Astrocyte of the cerebellum (primary cell): ENCODE measurements at places on chromosomes 1 and 21.

GRCh38 chr1:119371815-119372214, 3.2 kb downstream of the HAO2 start:
- DNase-seq = no peak

DNA sequence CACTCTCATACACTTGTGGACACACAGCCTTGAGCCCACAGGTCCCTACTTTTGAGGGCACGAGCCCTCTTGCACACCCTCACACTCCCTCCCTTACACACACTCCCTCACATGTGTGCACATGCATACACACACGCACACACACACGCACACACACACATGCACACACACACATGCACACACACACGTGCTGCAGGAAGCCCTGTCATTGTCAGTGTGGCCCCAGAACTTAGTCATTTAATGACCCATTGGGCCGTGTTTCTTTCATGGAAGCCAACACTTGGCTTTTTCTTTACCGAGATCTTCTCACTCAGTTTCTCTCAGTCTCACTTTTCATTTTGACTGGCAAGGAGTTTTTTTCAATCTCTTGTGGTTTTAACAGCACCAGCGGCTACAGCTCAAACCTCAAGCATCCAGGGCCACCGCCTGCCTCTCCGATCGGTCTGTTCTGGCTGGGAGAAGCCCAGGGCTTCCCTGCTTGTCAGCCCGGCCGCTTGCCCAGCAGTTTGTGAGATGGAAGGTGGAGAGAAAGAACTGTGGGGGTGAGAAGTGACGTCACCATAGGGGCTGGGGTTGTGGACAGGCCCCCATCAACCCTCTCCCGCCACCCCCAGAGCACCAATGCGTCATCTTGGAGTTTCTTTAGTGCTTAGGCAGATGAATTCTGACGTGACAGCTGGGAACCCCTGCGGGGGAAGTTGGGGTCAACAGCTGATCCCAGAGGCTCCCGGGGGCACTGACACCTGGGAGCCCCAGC, 15.8 kb upstream of the TNFRSF8 start:
- peak; percentile 40 for DNase-seq

DNA sequence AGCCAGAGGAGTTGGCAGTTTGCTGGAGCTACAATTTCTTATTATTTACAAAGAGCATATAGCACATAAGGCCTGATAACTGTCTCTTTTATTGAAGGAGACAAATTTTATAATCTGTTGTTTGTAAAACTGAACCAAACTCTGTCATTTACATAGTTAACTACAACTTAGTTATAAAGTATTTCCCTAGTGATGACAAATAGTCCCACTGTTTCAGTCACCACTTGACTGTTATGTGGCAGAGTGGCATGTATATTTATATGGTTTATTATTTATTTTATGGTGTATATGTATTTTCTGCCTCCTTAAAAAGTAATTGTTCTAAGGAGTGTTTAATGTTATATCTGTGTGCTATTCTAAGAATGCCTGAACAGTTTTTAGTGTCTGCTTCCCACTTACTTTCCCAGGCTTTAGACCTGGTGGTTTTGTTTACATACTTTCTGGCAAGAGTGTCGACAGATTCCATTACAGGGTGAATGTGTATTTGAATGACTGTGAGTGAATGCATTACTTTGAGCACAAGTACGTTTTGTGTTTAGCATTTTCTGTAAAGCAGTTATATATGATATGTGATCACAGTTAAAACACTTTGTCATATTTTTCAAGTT, 10.0 kb downstream of the TSEN15 start:
- DNase-seq = peak; percentile 51

DNA sequence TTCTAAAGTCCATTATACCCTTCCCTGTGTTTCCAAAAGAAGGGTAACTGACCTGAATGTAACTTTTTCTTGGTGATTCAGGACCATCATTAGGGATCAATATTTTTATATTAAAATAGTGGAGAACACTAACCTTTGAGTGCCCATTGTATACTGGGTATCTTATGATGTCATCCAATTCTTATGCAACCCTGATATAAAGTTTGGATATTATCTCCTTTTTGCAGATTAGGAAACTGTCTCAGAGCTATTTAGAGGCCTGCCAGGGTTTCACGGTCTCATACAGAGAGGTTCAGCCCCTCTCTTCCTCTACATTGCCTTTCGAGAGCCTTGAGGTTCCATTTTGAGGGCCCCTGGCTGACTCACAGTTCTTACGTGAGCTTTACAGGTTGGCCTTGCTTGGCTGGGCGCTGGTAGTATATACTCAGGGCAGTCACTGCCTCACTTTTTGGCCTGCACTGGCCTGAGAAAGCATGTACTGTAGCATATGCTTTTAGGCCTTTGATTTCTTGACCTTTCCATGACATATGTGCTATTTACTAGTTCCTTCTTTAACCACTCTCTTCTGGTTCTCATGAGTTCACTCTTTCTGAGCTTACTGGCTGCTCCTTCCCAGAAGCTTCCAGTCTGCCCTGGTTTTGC, 15.7 kb upstream of the FOXO6 start:
- no peak for DNase-seq

DNA sequence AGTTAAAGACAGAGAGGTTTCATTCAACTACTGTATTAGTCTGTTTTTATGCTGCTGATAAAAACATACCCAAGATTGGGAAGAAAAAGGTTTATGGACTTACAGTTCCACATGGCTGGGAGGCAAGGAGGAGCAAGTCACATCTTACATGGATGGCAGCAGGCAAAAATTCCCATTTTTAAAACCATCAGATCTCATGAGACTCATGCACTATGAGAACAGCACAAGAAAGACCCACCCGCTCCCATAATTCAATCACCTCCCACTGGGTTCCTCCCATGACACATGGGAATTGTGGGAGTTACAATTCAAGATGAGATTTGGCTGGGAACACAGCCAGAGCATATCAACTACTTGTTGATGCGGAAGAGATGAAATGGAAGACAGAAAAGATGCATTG, 9.2 kb downstream of the GPR161 start:
- DNase-seq = no peak

DNA sequence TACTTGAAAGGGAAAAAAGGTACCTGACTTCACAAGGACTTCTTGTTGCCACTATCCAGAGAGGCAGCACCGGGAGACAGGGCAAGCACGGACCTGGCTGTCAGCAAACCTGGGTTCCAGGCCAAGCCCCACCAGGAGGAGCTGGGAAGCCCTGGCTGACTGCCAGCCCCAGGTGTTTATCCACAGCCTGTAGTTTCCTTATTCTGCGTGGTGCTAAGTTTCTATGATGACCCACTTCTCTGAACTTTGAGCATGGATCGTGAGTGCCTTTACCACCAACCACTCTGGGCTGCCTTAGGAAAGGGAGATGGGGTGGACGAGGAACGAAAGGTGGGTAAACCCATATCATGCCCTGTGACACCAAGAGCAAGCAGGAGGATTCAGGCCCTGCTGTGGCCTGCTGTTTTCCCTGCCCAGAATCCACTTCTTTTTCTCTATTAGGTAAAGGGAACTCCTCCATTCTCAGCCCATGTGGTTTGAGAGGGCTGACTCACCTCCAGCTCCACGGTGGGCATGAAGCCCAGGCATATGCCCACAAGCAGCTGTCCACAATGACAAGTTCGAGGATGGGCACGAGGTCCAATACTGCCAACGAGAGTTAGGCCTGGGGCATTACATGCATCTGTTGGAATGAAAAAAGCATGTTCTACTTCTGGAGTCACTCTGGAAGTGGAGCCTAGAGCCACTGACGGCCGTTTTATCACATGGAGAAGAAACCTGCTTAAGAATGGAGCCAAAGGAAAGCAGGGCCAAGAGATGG, 20.3 kb downstream of the TSPAN2 start:
- DNase-seq = no peak

- DNase-seq = no peak
Measured at GRCh38 chr1:201153474-201154388, 543 bp downstream of the TMEM9 start.

DNA sequence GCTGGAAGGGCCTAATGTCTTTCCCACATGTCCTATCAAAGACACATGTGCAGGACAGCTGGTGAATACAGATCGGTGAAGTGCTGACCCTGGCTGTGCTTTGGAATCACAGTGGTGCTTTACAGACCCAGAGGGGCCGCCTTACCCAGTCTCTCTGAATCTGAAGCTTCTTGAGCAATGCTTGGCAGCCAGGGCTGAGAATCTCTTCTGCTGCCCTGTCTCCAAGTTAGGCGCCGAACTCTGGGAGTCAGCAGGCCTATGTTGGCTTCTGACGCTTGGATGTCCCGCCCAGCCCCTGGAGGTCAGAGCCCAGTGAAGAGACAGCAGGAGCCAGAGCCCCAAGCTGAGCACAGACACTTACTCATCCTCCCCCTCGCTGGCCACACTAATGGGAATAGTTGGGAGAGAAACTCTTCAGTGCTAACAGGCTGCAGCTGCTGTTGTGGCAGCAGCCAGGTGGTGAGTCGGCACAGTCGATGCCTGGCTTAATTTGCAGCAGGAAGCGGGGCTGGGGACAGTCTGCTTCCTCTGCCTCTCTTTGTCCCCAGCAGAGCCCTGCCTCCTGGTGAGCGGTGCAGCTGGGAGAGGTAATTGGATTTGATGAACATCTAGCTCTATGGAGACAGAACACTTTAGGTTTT, 68.1 kb downstream of the URB2 start:
- peak; percentile 65 for DNase-seq

DNA sequence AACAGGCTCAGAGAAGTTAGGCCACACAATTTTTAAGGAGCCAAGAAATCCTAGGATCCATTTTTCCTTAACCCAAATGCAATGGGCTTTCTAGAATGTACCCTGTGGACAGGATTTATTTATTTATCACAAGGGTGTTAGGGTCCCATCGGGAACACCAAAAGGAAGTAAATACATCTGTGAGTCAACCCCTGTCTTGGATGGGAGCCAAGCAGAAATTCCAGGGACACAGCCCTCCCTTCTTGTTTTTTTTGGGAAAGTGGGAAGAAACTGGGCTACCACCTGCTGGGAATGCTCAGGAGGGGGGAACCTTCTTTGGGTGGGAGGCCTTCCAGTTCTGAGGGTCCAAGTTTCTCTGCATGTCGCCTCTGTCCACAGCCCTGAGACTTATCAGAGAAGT, 1.3 kb downstream of the CRNN start:
- no peak for DNase-seq
